ENCODE measurements at places on chromosomes 13 and 19.
A peak's percentile ranks its signal among the peaks of the same experiment; 100 is the strongest.

GRCh38 chr19:30841934-30842333 lies 469.8 kb downstream of the ZNF536 start:
- DNase-seq = no peak

DNA sequence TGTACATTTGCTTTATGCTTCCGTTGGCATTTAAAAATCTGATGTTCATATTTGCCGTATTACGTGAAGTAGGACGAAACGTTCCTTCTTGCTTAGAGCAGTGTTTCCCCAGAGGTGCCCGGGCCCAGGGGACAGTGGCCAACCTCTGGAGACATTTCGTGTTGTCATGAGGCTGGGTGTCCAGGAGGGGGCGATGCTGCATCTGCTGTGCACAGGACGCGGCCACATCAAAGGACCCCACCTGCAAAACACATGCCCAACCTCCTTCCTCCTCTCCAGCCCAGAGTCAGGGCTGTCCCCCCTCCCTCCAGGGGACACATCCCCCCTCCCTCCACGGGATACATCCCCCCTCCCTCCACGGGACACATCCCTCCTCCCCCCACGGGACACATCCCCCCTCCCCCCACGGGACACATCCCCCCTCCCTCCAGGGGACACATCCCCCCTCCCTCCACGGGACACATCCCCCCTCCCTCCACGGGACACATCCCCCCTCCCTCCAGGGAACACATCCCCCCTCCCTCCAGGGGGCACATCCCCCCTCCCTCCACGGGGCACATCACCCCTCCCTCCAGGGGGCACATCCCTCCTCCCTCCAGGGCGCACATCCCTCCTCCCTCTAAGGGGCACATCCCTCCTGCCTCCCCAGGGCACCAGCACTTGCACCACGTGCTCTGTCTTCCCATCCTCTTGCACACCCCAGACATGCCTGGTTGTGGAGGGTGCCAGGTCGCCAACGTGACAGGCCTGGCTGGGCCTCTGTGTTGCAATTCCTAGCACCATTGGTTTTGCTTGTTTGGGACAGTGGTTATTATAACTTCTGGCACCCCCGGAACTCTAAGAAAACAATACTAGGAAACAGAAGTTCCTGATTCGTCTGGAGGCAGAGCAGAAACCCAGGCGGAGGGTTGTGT lies 46.7 kb downstream of the GAS6 start:
- peak; percentile 36 for DNase-seq

- no peak for DNase-seq
These were observed 87.6 kb upstream of the MBNL2 start for GRCh38 chr13:97134364-97135095.

DNA sequence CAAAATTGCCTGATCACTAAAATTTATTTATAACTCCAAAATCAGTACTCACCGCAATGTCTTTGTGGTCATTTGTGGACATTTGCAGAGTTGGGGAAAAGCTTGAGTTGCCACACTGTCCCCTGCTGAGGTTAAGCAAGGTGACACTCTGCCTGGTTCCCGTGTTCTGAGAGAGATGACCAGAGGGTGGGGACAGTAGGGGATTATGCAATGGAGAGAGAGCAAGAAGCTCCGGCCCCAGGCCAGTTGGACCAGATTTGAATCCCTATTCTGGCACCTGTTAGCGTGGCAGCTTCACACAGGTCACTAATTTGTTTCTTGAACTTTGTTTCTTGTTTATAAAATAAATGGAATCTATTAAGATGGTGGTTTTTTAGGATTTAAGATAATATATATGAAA lies 17.8 kb downstream of the ERCC5 start:
- DNase-seq = no peak

DNA sequence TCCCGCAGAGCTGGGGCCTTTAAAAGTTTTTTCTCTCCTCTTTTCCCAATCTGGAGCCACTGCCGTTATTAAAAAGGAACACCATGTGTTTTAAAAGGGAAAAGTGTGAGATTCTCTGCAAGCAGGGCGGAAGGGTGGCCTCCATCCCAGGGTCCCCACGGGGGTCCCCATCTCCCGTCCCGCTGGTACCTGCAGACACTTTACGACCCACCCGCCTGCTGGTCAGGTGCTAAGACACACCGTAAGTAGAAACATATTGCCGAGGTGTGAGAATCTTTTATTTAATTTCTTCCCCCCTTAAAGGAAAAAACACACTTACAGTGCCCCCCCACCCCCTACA lies 1.8 kb downstream of the CRLF1 start:
- no peak for DNase-seq

- no peak for DNase-seq
These were observed 966 bp downstream of the JUNB start for GRCh38 chr19:12792051-12792852.

- no peak for DNase-seq
These were observed 9.5 kb downstream of the ACTMAP start for GRCh38 chr19:40740747-40741146.

GRCh38 chr13:62292714-62293480 lies 877.2 kb upstream of the PCDH20 start:
- no peak for DNase-seq

- DNase-seq = no peak
These were observed 4.3 kb upstream of the PALM3 start for GRCh38 chr19:14066134-14066533.

DNA sequence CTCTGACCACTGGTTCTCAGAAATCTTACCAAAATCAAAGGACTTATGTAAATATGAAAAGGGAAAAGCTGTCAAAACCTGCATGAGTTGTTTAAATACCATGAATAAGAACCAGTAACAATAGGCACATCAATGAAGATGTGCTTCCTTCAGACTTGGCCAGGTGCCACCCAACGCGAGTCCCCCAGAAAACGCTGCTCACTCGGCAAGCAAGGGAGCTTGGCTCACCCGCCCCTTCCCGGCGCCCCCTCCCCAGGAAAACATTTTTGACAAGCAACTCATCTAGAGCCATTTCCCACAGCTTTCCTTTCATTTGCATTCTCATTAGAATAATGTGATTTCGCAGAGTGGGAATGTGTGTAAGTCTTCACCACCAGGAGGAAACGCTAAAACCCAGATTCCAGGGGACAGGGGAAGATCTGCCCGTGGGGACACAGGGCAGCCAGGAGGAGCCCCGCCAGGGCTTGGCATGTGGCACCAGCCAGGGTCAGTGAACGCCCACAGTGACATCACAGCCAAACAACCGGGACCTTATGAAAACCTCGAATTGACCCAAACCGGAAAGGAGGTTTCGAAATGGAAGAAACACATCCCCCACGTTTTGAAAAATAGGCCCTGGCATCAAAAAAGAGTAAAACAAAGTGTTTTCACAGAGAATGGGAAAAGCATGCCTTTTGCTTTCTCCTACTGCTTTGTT lies 366.2 kb upstream of the TSHZ3 start:
- DNase-seq = no peak

- peak; percentile 95 for DNase-seq
These were observed 107.9 kb downstream of the RGCC start for GRCh38 chr13:41565216-41565615.

GRCh38 chr13:19591864-19592263 lies 30.5 kb upstream of the TPTE2 start:
- no peak for DNase-seq

DNA sequence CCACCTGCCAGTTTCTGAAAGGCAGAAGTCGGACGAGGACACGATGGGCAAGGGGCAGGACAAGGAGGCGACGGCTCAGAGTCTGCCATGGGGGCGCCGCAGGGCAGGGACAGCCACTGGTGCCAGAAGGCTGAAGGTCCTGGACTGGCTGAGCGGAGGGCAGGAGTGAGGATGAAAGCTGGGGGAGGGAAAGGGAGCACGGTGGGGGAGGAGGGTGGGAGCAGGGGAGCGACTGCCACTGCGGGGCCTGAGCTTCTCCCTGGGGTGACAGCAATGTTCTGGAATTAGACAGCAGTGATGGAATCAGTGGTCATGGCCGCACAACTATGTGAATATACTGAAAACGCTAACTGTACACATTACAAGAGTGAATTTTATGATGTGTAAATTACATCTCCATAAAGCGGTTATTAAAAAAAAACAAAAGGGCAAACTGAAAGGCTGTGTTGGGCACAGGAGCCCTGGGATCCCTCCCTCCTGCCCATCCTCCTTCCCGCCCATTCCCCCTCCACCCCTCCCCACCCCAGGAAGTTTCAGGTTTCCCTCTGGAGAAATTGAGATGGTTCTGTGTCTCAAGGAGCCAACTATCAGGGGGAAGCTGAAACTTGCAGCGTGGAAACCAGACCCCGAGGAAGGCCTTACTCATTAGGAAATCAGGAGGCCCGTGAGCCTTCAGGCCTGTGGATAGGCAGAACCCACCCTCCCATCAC lies 15.9 kb downstream of the MLLT1 start:
- DNase-seq = no peak
